ENCODE measurements at places on chromosomes 12 and 14. TPM values are rescaled to one million over a fixed set of nuclear protein-coding genes. Genes with fewer than 3 reads are reported as not detected.

GRCh38 chr12:76288218-76288617, 60.0 kb downstream of the BBS10 start:
- no peak for DNase-seq

GRCh38 chr14:66330916-66331315, 155.3 kb upstream of the CCDC196 start:
- DNase-seq: no peak

DNA sequence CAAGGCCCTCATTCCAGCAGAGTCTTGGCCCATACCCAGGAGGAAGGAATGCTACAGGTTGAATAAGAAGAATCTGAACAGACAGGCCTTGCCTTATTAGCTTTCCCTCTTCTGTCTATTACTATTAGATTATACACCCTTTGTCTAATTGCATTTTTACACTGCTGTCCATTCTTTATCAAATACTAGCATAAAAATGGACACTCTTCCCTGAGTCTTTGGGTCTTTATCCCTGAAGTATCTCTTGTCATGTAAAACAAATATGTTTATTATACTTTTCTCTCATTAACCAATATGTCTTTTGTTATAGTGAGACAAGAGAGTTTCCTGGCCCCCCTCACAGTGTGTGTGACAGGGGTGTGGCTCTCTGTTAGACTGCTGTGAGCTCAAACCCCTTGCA, 897.4 kb upstream of the SEL1L start:
- no peak for DNase-seq

Gene FSCB
- total RNA-seq: not detected
